ENCODE measurements at places on chromosomes 11 and 22.

GRCh38 chr11:74948546-74948897 is 369 bp downstream of the XRRA1 start:
- no peak for DNase-seq

GRCh38 chr11:72702096-72702495 is 27.9 kb upstream of the PDE2A start:
- DNase-seq: no peak

DNA sequence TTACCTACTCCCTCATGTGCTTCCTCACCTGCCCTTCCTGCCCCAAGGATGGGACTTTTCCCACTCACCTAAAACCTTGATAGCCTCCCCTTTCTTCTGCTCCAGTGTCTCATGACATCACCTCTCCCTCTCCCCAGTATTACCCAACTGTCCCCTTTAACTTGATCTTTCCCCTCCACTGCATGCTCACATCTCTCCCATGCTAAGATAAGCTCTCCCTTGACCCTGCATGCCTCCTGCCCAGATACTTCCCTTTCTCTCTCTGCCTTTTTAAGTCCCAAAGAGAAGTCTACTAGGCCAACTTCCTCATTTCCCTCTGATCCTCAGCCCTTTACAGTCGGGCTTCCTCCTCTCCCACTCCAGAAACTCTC is 14.8 kb downstream of the CD3E start:
- no peak for DNase-seq

GRCh38 chr11:8329847-8330361 is 66.2 kb upstream of the LMO1 start:
- DNase-seq: no peak

- no peak for DNase-seq
Measured at GRCh38 chr22:19951346-19951745, 9.7 kb upstream of the TXNRD2 start.

- DNase-seq: no peak
Measured at GRCh38 chr11:29963796-29964195, 53.0 kb downstream of the KCNA4 start.

DNA sequence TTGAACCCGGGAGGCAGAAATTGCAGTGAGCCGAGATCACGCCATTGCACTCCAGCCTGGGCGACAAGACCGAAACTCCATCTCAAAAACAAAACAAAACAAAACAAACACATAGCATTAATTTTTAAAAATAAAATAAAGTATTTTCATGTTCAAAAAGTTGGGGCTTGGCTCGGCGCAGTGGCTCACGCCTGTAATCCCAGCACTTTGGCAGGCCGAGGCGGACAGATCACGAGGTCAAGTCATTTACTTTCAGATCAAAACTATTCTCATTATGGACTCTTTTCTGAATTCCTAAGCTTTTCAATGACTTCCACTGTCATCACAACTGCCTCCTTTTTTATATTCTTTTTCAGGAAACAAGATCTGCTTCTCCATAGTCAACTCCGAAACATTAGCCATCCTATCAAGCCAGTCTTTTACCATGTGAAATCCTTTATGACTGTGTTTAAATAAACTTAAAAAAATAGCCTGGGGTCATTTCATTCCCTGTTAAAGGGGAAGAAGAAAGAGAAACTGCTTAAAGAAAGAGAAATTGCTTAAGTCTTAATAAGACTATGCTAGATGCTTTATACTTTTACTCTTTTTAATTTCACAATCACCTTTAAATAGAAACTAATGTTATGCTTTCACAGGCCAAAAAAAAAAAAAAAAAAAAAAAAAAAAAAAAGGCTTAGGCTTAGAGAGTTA is 13.1 kb upstream of the CHRNA10 start:
- DNase-seq: no peak

GRCh38 chr22:43216738-43217137 is 29.8 kb upstream of the TTLL12 start:
- no peak for DNase-seq

- DNase-seq: no peak
Measured at GRCh38 chr11:66950112-66950535, 8.1 kb downstream of the PC start.

GRCh38 chr22:27120036-27120435 is 462.6 kb downstream of the MIAT start:
- DNase-seq: no peak

DNA sequence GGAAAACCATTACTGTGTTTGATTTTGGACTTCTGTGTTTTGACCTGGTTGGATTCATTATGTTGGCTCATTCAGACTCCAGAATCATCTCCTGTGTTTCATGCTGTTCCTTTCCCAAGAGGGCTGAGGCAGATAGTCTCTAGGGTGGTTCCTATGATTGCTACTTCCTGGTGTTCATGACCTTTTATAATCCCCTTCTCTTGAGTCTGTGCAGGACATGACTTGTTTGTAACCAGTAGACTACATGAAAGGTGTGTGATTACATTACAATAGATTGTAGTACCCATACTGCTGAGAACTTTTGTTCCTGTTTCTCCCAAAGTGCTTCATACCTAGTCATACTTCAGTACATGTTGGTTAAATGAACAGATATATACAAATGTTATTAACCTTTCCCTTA is 700.6 kb downstream of the METTL15 start:
- DNase-seq: no peak

DNA sequence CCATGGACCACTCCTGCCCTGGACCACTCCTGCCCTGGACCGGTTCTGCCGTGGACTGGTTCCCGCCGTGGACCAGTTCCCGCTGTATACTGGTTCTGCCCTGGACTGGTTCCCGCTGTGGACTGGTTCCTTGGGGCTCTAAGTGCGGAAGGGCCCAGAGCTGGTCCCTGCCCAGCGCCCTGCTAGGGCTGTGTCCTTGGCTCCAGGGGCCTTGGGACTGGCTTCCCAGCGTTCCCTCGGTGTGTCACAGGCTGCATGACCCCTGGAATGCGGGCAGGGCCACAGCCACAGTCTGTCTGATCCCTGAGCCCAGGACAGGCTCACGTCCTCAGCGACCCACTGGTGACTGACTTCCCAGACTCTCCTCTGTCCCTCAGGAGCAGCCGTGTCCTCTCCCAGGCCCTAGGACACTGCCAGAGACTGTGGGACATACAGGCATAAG is 412.2 kb downstream of the TBC1D22A start:
- no peak for DNase-seq

DNA sequence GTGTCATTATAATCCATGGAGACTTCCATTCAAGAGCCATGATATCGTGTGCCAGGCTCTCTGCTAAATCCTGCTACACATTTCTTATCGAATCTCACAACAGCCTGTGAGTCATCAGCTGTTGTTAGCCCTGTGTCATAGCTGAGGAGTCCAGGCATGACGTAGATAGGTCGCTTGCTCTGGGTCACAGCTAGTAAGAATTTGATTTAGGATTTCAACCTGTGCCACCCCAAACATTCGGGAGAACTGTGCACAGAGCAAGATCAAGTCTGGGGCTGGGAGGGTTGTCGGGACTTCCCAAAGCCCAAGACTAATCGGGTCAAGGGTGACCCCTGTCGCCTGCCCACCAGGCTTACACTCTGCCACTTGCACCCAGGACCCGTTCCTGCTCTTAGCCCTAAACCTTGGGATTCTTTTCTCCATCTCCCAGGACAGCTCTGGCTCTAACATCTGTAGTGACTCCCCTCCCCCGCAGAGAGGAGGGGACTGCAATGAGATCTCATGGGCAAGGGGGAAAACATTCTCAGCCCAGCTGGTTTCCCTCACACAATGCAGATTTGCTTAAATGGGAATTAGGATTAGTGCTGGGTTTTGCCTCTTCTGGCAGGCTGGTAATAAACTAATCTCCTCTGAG is 34.3 kb downstream of the TSPAN18 start:
- DNase-seq: no peak

- DNase-seq: no peak
Measured at GRCh38 chr11:22340701-22341587, 2.8 kb downstream of the SLC17A6 start.

DNA sequence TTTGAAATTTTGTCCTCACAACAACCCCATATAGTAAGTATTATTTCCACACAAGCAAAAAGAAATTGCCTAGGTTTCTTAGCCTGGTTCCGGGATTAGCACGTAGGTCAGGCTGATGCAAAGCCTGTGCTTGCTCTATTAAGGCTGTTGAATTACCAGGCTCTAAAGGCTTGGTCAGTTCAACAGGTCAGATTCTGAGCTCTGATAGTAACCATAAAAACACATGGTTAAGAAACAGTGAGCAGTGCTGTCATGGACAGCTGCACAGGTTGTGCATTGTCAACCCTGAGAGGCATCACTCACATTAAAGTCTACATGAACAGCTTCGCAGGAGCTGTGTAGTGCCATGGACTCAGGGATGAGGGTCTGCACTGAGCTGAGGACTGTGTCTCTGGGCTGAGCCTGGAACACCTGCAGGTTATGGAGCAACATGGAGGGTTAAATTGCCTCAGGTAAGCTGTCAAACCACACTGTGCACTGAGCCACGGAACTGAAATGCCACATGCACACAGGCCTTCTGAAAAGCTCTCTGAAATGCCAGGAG is 98.0 kb downstream of the PIWIL4 start:
- no peak for DNase-seq

- no peak for DNase-seq
Measured at GRCh38 chr22:45129703-45130524, 33.8 kb upstream of the NUP50 start.

GRCh38 chr11:113458189-113458588 is 17.0 kb downstream of the DRD2 start:
- no peak for DNase-seq
